Activated CD8-positive, alpha-beta memory T cell treated with anti-CD3 and anti-CD28 coated beads, Interleukin-2, amount 50 U/mL, for 48 hours (primary cell): ENCODE measurements at places on chromosomes 4 and X.
A peak's percentile ranks its signal among the peaks of the same experiment; 100 is the strongest.

GRCh38 chr4:103374758-103375157, 176.6 kb upstream of the CENPE start:
- DNase-seq: no peak

- no peak for DNase-seq
Measured at GRCh38 chr4:140000232-140000631, 153.8 kb downstream of the MAML3 start.

- no peak for DNase-seq
Measured at GRCh38 chr4:186248643-186249042, 17.3 kb upstream of the F11 start.

GRCh38 chr4:1948892-1949436, 59.8 kb downstream of the NELFA start:
- DNase-seq: no peak

GRCh38 chrX:99073551-99073950, 1336.5 kb downstream of the PCDH19 start:
- DNase-seq: no peak

GRCh38 chr4:10077483-10078335, 38.9 kb downstream of the WDR1 start:
- DNase-seq: no peak

DNA sequence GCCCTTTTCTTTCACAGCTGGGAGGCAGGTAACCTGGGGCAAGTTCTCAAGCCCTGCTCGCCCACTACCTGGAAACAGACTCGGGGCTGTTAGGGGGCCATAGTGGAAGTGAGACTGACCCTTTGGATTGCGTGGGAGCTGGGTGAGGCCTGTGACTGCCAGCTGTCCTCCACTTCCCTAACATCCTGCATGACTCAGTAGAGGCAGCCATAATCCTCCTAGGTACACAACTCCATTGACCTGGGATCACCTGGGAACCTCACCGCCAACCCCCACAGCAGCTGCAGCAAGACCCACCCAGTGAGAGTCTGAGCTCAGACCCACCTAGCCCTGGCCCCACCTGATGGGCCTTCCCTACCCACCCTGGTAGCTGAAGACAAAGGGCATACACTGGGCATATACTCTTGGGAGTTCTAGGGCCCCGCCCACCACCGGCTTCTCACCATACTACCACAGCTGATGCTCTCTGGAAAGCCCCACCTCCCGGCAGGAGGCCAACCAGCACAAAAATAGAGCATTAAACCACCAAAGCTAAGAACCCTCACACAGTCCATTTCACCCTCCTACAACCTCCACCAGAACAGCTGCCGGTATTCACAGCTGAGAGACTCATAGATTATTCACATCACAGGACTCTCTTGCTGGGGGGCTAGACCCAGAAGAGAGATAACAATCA, 61.1 kb upstream of the DCTD start:
- no peak for DNase-seq

- DNase-seq: no peak
Measured at GRCh38 chr4:110518889-110519490, 43.0 kb downstream of the ENPEP start.

- DNase-seq: no peak
Measured at GRCh38 chr4:73612032-73612431, 8.2 kb downstream of the RASSF6 start.

DNA sequence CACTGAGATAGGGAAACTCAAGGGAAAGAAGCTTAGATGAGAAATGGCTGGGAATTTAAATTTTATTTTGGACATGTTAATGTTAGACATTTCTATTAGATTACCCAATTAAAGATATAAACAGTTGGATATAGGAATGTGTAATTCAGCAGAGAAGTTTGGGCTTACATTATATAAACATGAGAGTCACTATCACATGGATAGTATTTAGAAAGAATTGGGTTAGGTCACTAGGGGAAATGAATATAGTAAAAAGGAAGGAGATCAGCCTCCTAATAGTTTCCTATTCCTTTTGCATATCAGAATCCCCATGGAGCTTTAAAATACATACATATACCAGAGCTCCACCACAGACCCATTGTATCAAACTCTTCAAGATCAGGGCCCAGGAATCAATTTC, 19.6 kb upstream of the CXCL5 start:
- DNase-seq: no peak

GRCh38 chrX:113274345-113274744, 433.7 kb upstream of the AMOT start:
- no peak for DNase-seq

DNA sequence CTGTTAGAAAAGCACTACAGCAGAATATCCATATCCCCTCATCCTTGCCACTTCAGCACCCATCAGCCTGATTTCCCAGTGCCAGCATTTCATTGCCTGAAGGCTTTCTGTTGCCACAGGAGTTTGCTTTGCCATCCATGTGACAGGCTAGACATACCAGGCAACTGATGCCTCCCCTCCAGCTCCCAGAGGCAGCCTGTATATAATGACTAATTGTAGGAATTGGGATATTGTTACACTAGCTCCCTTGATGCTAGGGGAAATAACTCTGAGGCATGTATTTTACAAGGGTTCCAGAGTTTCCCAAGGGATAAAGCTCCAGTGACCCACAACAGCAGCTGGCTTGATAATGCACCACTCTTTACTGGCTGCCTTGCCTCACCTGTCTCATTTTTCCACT, 608.0 kb upstream of the FTHL17 start:
- DNase-seq: no peak

DNA sequence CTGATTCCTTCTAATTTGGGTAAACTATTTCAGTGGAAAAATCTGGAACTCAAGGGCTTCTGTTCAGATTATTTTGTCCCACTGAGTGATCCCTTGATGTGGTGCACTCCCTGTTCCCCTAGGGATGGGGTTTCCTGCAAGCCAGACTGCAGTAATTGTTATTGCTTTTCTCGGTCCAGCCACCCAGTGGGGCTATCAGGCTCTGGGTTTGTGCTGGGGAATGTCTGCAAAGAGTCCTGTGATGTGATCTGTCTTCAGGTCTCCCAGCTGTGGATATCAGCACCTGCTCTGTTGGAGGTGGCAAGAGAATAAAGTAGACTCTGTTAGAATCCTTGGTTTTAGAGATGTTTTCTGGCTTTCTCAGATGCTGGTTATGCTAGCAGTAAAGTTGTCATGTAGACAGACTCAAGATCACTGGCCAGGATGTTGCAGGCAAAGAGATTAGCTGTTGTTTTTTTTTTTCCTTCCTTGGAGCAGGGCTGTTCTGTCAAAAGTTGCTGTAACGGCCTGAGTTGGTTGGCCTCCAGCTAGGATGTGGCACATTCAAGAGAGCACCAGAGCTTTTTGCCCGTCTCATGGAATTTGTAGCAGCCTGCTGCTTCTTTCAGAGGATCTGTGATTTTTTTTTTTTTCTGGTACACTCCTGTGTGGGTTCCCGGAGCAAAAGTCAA, 1314.0 kb downstream of the PCDH19 start:
- no peak for DNase-seq

DNA sequence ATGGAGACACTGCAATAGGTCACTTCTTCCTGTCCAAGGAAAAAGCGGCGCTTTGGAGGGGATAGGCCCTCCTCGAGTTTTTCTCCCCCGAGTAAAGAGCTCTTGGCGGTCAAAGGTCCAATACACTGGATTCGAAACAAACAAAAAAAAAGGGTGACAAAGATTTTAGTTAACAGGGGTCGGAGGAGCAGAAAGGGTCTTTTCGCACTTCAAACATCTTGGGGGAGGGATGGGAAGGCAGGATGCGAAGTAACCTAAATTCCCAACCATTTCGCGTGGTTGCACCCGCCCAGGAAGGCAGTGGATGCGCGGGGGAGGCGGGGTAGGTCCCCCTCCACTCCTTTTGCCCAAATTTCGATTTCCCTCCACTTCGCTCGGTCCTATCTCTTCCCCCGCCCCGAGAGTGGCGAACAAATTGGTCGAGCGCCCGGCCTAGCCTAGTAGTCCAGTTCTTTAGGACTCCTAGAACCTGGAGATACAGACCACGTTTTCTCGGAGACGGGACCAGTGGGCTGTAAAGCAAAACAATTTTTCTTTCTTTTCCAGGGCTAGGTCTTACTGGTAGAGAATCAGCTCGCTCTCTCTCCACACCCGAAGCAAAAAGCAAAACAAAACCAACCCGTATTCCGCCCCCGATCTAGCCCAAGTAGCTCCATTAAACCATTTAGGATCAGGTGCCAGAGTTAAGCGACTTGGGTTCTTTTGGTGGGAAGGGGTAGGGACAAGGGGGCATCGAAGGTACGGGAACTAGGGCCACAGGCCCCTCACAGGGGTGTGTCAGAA, 2.0 kb upstream of the STAG2 start:
- peak; percentile 51 for DNase-seq

GRCh38 chr4:25310803-25311166, 1.8 kb upstream of the ZCCHC4 start:
- DNase-seq: no peak

GRCh38 chr4:3462790-3463415, at the start of gene DOK7:
Gene DOK7, plus strand, starts transcription at chr4:3463306. Its CDS starts 70 bp downstream, at chr4:3463376.
- no peak for DNase-seq

DNA sequence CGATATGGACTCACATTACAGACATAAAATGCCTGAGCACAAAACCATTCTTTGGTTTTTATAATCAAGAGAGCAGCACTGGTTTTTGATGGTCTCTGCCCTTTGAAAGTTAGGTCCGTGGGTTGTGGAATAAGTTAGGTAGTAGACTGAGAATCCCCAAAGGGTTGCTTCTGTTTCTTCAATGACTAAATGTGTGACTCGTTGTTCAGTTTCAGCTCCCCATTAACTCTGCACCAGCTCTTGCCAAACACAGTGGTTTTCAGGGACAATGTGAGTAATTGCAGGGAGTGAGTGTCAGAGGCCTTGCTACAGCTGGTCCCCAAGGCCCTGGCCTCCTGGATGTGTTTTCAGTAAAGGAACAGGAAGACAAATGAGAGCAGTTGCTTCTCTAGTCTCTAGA, 24.8 kb downstream of the SMIM20 start:
- DNase-seq: peak; percentile 65

DNA sequence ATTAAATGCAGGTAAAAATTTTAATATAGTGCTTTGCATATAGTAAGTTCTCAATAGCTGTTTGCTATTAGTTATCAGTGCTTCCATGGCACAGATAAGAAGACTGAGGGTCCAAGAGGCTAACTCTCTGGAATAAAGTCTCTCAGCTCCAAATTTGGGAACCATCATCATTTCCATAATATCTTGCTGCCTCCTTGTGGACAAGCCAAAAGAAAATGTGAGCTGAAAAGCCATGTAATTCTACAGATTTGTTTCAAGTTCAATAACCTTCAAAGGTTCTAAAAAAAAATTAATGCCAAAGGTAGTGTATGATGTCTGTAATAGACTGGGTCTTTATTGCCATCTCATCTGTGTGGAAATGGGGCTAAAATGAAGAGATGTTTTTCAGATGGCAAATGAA, 136.9 kb upstream of the VCX start:
- no peak for DNase-seq

GRCh38 chrX:118364261-118364660, 18.4 kb downstream of the WDR44 start:
- no peak for DNase-seq

DNA sequence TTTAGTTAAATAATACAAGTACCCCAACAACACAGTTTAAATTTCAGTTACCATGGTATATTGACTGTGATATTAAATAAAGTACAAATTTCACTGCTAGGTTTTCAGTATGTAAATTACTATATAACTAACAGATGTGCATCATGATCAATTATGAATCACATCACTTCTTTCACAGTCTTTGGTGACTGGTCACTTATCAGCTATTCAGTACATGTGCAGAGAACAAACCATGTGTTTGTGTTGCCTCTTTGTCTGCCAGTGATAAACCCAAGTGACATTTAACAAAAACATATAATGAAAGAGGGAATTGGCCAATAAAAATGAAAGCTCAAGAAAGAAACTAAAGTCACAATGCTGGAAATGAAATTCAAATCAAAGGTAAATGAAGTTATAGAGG, 249.3 kb downstream of the CHIC1 start:
- no peak for DNase-seq

DNA sequence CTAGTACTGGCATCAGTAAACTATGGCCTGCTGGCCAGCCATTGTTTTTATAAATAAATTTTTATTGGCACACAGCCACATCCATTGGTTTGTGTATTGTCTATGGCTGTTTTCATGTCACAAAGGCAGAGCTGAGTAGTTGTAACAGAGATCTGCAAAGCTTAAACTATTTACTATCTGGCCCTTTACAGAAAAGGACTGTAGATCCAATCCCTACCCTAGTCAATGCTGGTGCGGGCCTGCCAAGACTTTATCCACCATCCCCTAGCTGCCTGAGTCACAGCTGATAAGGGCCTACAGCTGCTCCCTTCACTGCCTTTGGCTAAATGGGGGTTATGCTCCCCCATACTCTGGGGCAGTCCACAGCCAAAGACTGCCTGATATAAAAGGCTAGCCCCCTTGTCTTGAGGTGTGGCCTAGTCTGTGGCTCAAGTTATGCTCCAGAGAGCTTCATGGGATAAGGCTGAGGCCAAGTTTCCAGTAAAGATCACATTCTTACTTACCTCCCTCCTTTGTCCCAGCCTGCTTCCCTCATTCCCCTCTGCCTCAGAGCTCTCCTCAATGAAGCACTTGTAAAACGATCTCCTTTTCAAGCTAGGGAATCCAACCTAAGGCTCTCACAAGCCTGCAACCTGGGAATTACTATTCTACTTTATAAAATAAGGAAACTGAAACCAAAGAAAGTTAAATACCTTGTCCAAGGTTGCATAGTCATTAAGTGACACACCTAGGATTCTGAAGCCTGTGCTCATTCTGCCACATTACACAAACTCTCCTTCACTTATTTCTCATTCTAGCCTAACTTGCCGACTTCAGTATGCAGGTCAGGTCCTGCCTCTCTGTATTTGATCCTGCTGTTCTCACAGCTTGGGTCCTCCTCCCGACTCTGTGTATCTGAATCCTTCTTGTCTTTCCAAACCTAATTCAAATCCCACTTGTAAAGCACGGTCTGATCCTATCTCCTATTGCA, 20.7 kb downstream of the ACE2 start:
- no peak for DNase-seq

DNA sequence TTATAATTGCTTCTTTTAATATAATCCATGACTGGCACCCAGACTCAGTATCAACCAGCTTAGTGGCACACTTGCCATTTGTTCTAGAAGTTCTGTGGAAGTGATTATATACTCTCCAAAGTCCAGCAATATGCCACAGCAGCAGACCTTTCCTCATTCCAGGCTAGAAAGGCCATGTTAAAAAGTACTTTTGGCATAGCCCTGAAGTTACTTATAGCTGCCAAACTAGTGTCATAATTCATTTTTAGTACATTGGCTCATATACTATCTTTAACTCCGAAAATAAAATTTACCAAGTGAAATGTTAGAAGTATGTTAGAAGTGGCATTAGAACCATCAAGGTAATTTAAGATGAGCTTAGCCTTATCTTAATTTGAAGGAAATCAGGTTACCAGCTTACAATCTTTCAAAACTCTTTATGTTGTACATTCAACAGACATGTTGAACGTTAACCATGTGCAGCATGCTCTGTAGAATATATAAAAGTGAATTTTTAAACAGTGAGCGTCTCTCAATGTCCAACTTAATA, 714.2 kb upstream of the LCORL start:
- DNase-seq: no peak

- no peak for DNase-seq
Measured at GRCh38 chr4:100240008-100240407, 49.7 kb upstream of the DDIT4L start.
